HuH-7 (cell line): ENCODE measurements at places on chromosomes 6 and 20.

GRCh38 chr20:63819224-63819921, 11.7 kb downstream of the ZBTB46 start:
- DNase-seq: no peak

- DNase-seq: no peak
These were observed 184.8 kb upstream of the FOXQ1 start for GRCh38 chr6:1127129-1127528.

DNA sequence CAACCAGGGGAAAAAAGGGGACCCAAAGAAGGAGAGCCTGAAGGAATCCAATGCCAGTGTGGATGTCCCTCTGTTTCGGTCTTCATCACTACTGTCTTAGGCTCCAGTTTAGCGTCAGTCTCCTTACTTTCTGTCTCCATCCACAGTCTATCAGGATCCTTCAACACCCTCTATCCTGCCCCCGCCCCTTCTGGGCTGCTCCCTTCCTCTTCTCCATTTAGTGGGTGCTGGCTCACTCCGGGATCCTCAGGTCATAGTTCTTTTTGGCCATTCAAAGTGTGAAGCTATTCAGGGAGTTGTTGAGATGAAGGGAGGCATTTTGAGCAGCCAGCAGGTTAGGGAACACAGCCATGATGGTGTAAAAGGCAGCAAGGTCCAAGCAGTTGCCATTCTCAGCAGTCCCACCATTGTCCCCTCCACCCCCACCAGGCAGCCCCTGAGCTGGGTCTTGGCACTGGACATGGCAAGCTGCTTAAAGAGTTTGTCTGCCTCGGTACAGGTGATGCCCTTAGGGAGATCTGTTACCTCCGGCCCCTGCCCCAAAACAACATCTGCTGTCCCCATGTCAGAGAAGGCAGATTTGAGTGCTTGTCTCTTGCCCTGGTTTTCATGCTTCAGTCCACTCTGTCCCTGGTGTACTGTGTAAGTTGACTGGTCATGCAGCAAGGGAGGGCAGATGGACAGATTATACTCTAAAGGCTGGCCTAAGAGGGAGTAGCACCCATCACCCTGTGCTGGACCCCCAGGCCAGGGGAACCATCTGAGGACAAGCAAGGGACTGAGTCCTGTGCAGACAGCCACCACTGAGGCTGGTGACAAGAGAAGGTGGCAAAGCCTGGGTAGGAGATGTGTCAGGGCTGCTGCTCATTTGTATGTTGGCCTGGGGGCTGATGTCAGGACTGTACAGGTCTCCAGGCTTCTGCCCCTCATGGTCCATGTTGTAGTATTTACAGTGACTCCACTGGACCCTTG, 842.0 kb downstream of the HACE1 start:
- no peak for DNase-seq

- no peak for DNase-seq
These were observed 101.8 kb upstream of the PREP start for GRCh38 chr6:105504706-105505105.

GRCh38 chr6:17577059-17577458, 23.0 kb upstream of the FAM8A1 start:
- DNase-seq: no peak

GRCh38 chr6:31112478-31112877, at the start of gene C6orf15:
C6orf15 (minus strand) TSS chr6:31112575; CDS start chr6:31112555, 20 bp downstream.
- no peak for DNase-seq

DNA sequence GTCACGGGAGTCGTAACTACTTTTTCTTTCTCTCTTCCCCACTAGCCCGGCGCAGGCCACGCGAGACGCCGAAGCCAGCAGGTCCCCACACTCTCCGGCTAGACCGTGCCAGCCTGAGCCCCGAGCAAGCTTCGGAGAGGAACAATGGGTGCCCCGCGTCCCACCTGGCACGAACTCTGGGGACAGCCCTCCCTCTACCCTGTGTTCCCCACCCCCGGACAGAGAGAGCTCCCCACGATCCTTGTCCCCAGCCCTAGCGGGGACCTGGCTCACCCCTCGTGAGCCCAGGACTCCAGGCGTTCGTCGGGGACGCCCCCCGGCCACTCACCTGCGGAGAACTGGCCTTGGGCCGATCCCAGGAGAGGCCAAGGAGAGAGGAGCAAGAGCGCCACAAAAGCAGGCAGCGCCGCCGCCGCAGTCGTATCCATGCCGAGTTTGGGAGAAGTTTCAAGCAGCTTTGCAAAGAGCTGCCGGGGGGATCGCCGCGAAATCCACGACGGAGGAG, 416 bp downstream of the PTPRK start:
- no peak for DNase-seq

GRCh38 chr6:28263922-28264321, 3.0 kb upstream of the ZSCAN26 start:
- no peak for DNase-seq

DNA sequence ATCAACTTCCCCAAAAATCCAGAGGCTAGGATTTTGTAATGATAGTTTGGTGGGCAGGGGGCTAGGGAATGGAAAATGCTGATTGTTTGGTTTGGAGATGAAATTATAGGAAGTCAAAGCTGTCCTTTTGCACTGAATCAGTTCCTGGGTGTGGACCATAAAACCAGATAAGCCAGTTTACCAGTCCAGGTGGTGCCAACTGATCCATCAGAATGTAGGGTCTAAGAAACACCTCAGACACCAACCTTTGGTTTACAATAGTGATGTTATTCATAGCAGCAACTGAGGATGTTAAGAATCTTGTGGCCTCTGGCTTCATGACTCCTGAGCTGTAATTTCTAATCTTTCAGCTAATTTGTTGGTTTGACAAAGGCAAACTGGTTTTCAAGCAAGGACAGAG, 496.6 kb upstream of the EPHA7 start:
- no peak for DNase-seq

- peak; percentile 35 for DNase-seq
These were observed 90.0 kb upstream of the IFNGR1 start for GRCh38 chr6:137309078-137309762.

GRCh38 chr6:34806738-34807453, 15.0 kb downstream of the BLTP3A start:
- DNase-seq: no peak

GRCh38 chr6:149480502-149481280, 4.1 kb downstream of the ZC3H12D start:
- no peak for DNase-seq

GRCh38 chr20:59141818-59142581, 21.6 kb upstream of the ZNF831 start:
- peak; percentile 37 for DNase-seq

- DNase-seq: no peak
These were observed 23.0 kb downstream of the RALY start for GRCh38 chr20:34016736-34017135.

GRCh38 chr6:88823998-88824397, 139.4 kb downstream of the RNGTT start:
- peak; percentile 4 for DNase-seq
